HTR-8/SVneo (cell line): ENCODE measurements at places on chromosomes 3 and 15.

GRCh38 chr3:184842433-184842832 is 30.5 kb downstream of the VPS8 start:
- no peak for DNase-seq

DNA sequence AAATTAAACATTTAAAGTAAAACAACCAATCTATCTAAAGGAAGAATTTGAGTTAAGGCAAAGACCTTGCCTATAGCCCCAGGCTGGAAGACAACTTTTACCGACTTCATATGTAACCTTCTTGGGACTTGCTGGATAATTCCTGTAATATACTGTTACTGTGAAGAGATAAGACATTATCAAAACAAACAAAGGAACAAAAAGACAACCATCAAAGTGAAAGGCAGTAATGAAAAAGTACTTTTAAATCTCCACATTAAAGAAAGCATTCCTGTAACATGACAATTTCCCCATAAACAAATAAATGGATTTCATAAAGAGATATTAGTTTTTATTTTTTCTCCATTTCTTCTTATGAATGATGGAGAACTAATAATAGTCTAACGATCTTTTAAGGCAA is 2.4 kb downstream of the CMTM6 start:
- DNase-seq: no peak

DNA sequence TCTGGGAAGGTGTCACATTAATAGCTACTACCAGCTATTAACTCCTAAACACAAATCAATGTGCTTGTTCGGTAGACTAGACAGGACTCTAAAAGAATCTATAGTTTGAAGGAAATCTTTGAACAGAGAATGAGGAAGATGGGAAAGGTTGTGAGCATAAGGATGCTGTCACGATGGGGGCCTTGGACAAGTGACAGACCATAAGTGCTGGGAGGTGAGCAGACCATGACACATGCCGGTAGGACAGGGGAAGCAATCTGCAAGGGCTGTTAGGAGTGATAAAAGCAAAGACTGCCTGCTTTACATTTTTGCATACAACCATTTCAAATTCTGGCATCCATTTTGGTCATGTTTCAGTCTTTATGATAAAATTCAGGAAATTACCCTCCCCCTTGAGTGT is 645.8 kb downstream of the ROBO2 start:
- DNase-seq: no peak

- no peak for DNase-seq
Measured at GRCh38 chr3:189186101-189186500, 14.3 kb downstream of the TPRG1 start.

GRCh38 chr3:7953449-7954014 is 548.1 kb upstream of the LMCD1 start:
- DNase-seq: no peak

- DNase-seq: peak; percentile 55
Measured at GRCh38 chr3:57983734-57984518, 24.3 kb upstream of the FLNB start.

DNA sequence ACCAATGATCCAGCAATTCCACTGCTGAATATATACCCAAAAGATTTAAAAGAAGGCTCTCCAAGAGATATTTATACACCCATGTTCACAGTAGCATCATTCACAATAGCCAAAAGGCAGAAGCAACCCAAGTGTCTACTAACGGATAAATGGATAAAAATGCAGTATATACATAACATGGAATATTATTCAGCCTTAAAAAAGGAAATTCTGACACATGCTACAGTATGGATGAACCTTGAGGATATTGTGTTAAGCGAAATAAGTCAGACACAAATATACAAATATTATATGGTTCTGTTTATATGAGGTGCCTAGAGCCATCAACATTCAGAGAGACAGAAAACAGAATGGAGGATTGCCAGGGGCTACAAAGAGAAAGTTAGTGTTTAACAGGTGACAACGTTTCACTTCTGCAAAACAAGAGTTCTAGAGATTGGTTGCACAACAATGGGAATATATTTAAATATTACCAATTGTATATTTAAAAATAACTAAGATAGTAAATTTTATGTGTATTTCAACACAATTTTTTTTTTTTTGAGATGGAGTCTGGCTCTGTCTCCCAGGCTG is 69.4 kb downstream of the STAG1 start:
- no peak for DNase-seq

DNA sequence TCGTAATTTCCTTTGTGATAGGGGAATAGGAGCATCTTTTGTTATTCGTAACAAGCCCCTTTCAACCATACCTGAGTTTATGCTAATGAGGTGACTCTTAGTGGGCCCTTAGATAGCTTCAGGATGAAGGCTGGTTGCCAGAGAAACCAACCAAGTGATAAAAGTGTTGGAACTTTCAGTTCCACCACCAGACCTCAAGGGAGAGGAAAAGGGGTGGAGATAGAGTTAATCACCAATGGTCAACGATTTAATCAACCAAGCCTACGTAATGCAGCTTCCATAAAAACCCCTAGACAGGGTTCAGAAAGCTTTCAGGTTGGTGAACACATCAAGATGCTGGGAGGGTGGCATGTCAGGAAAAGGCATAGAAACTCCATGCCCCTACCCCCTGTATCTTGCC is 33.0 kb downstream of the HERC1 start:
- no peak for DNase-seq

DNA sequence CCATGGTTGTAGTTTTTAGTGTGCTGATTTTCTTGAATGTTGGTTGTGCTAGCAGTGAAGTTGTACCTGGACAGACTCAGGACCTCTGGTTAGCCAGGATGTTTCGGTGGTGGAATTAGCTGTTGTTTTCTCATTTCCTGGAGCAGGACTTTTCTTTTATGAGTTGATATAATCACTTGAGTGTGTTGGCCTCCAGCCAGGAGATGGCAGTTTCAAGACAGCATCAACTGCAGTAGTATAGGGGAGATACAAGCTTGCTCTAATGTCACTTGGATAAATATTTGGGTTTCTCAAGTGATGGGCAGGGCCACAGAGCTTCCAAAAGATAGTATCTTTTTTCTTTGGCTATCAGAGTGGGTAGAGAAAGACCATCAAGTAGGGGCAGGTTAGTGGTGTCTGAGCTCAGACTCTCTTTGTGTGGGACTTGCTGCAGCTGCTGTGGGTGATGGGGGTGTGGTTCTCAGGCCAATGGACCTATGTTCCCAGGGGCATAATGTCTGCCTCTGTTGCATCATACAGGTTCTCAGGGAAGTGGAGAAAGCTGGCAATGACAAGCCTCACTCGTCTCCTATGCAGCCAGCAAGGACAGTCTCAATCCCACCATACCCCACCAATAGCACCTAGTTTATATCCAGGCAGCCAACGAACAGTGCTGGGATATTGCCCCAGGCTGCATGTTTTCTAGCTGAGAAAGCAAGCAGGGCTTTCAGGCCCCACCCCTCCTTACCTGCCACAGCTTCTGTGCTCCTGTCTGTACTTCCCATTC is 14.6 kb upstream of the OR5K2 start:
- no peak for DNase-seq

- no peak for DNase-seq
Measured at GRCh38 chr3:101255441-101255840, 64.9 kb downstream of the IMPG2 start.
